NCI-H510A (cell line): ENCODE measurements at places on chromosomes 2 and 18.

DNA sequence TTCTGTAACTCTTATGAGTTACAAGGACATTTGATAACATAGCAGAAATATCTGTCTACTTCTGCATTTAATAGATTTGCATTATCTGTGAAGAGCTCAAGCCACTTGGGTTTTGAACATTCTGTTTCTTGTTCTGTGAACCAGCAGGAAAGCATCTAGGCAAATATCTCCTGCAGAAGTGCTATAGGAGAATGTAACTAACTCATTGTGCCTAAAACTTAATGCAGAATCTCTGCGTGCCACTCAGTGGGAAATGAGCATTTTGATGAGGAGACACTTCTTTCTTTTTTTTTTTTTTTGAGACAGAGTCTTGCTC lies 63.5 kb downstream of the MYOM1 start:
- no peak for DNase-seq

GRCh38 chr2:60679036-60679780 lies 76.9 kb upstream of the PAPOLG start:
- no peak for DNase-seq

DNA sequence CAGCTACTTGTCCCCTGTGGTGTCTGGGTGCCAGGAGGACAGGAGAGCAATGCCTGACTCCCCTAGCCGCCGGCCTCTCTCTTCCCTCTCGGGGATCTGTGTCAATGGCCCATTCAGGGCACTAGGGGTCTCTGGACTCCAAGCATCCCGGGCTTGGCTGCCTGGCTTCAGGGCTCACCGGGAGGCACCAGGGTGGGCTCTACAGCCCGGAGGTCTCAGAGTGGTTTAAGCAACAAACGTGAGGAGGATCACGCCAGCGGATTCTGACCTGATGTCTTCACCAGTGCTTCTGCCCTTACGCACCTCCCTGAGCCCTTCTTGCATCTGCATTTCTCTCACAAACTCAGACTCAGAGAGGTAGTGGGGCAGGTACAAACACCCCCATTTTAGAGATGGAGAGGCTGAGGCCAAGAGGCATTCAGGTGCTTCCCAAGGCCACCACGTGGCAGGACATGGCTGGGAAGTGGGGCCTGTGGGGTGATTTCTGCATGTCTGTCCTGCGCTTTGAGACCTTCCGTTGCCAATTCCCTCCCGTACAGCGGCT lies 243.0 kb downstream of the CELF4 start:
- peak; percentile 38 for DNase-seq

GRCh38 chr2:190410166-190410565 lies 2.0 kb downstream of the MFSD6 start:
- no peak for DNase-seq

DNA sequence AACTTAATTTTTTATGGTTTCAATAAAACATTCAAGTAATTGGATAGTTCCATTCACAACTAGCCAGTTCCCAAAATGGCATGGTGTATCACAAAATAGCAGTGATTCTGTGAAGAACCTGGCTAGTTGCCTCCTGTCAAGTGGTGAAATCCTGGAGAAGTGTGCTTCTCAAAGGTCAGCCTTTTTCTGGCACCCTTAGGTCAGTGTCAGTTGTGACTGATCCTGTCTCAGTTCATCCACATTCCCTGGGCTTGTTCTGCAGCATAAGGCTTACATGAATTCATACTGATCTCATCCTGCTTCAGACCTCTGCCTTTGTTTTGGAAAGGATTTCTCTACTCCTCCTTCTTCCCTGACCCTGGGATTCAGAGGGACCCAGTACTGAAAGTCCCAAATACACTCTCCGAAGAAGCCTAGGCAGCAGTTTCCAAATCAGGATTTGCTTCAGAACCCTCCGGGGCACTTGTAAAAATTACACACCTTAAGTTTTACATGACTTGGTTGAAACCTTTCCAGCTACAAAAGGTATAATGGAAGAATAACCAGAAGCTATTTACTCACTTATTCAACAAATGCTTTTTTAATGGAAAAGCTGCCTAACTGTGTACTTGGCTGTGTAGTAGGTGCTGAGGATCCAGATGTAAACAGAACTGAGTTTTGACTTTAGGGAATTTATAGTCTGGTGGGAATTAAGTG lies 11.0 kb downstream of the MAP3K20 start:
- DNase-seq: no peak

- DNase-seq: no peak
Observed at GRCh38 chr2:128281852-128282245, 36.8 kb downstream of the HS6ST1 start.

DNA sequence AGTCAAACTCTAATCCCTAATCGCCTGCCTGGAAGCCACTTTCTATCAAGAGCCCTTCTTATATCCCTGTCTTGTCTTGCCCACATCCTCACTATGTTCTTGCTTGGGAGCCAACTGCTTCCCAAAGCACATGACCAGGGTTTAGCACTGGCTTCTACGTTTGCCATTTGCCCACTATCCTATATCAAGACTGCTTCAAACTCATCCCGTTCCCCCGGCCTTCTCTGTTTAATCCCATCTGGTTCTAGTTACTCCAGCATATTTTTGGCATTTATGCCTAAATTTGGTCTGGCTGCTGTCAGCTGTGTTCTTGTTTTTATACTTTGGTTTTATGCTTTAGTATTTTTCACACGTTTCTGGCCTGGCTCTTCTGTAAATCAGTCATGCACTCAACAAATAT lies 40.2 kb downstream of the POLR1A start:
- DNase-seq: no peak

DNA sequence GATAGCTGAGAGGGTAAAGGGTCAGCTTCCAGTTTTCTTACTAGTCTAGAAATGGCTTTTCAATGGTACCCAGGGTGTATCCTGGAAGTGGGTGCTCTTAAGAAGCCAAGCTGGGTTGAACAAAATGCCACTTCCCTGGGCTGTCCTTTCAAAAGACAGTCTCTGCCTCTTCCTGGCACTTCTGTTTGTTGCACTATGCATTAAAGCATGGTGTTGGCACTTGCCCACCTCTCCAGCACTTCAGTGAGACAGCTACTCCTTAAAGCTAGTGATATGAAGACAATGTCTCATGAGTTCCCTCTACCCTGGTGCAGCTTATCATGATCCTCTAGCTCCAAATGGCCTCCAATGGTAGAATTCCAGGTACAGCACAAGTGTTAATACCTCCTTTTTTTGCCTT lies 74.3 kb upstream of the IGFBP5 start:
- no peak for DNase-seq

GRCh38 chr2:46493241-46493970 lies 14.0 kb downstream of the TMEM247 start:
- no peak for DNase-seq
